ENCODE measurements at places on chromosomes 5 and 9.

DNA sequence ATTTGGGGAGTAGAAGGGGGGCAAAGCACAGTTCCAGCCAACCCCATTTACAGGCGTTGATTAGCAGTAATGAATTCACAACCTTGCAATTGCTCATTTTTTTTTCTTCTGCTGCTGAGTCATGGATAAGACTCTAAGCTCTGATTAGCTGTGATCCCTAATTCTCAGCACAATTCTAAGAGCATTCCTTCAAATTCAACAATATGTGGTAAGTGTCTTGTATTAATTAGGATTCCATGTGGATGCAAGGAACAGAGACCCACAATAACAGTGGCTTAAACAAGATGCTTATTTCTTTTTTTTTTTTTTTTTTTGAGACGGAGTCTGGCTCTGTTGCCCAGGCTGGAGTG lies 133.4 kb downstream of the PALM2AKAP2 start:
- no peak for DNase-seq

DNA sequence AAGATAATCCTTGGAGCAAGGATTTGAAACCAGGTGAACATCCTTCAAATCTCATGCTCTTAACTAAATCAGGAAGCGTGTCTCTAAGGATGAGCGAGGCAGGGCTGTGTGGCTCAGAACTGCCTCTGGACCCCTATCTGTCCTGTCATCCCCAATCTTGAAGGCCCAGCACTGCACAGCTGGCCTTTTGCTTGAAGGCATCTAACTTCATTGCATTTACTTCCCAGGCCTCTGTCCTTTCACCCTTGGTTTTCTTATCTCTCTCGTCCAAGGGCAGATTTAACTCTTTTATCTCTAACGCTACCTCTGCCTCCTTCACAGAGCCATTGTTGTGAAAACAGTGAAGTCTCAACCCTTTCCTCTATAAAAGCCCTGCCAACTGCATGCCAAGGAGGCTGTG lies 83.8 kb downstream of the UGCG start:
- no peak for DNase-seq

DNA sequence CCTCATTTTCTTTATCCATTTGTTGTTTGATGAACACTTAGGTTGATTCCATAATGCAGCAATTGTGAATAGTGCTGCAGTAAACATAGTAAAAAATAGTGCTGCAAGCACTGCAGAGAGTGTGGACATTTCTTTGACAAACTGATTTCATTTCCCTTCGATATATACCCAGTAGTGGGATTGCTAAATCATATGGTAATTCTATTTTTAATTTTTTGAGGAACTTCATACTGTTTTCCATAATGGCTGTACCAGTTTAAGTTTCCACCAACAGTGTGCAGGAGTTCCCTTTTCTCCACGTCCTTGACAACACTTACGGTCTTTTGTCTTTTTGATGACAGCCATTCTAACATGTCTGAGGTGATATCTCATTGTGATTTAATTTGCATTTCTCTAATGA lies 138.2 kb upstream of the PLPPR1 start:
- DNase-seq: no peak

DNA sequence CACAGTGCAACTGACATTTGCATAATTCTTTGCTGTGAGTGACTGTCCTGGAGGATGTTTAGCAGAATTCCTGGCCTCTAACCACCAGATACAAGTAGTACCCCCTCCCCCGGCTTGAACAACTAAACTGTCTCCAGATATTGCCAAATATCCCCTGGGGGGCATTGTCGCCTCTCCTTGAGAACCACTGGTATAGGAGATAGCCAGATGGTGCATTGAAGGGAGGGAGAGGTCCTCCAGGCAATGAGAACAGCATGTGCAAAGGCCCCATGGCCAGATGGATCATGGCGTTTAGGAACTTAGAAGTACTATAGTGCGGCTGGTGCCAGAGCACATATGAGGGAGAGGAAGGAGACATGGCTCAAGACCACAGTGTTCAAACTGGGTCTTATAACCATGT lies 18.9 kb upstream of the ORM1 start:
- DNase-seq: peak; percentile 28

- DNase-seq: no peak
Measured at GRCh38 chr5:145946112-145946861, 9.9 kb downstream of the SH3RF2 start.

- no peak for DNase-seq
Measured at GRCh38 chr5:141910271-141910673, 13.4 kb upstream of the DELE1 start.

GRCh38 chr9:78357165-78357873 lies 60.4 kb downstream of the PSAT1 start:
- no peak for DNase-seq

DNA sequence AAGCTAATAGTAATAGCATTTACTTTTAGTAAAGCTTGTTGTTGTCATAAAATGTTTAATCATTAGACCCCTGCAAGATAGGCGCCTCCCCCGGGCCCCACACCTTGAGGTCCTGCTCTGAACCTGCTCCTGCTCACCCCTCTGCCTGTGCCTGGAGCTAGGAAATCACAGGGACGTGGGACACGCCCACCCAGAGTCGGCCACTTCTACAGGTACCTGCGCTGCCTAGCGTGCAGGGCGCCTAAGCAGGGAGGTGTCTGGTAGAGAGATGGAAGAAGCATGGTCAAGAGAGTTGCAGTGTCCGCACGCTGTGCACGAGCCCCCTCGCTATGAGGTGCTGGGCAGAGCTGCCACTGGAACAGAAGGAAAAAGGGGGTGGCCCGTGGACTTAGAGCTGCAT lies 52.6 kb downstream of the HINT1 start:
- DNase-seq: no peak

GRCh38 chr9:60545878-60546385 lies 368.3 kb upstream of the SPATA31A5 start:
- DNase-seq: no peak

DNA sequence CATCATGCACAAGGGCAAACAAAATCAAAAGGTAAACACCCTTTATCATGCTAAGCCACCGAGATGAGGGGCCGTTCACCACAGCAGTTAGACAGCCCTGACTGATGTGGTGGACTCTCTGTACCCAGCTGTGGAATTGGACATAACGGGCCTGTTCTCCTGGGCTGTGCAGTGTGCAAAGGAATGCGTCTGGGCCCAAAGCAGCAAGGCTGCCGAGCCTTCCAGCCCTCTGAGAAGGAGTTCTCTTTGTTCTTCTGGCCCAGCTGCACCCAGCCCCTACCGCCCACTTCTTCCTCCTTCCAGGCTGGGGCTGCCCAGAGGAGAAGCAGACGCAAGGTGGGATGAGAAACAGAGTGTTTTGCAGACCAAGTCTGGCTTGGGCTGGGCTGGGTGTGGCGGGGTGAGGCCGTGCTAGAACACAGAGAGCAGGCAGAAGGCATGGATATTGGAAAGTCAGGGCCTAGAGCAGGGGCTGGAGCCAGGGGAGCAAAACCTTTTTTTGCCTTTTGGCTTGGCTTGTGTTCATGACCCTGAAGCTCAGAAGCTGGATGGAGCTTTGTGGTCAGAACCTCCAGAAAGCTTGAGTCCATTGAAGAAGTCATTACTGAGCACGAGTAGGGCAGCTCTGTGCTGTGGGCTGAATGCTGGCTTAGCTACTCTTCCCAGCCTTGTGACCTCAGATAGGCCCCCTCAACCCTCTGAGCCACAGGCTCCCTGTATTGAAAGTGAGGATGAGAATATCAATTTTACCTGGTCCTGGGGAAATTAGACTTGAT lies 49.8 kb upstream of the SH3PXD2B start:
- peak; percentile 30 for DNase-seq

- no peak for DNase-seq
Measured at GRCh38 chr9:14250794-14251153, 63.2 kb downstream of the NFIB start.

DNA sequence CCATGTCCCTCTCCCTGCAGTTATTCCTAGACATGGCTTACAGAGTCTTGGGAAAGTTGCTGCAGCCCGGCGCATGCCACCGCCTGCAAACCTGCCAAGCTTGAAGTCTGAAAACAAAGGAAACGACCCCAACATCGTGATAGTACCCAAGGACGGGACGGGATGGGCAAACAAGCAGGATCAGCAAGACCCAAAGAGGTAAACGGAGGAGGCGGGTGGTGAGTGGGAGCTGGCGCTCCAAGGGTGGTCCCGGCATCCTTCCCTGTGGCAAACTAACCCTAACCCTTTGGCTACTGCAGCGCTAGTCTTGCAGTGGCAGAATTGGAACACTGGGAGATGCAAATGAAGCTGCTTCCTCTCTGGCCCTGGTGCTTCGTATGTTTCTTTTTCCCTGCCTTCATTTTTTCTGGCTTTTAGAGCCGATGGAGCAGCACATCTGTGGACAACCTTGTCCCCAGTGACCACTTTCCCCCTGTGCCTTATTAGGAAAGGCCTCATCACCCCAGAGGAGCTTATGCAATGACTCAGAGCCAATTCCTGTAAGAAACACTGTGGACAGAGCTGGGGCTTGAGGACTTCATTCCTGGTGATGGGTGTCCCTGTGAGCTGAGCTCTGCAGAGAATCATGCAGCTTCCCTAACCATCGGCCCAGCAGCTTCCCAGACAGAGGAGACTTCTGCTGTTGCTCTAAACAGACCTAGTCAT lies 38.9 kb downstream of the PRRC2B start:
- DNase-seq: peak; percentile 31

DNA sequence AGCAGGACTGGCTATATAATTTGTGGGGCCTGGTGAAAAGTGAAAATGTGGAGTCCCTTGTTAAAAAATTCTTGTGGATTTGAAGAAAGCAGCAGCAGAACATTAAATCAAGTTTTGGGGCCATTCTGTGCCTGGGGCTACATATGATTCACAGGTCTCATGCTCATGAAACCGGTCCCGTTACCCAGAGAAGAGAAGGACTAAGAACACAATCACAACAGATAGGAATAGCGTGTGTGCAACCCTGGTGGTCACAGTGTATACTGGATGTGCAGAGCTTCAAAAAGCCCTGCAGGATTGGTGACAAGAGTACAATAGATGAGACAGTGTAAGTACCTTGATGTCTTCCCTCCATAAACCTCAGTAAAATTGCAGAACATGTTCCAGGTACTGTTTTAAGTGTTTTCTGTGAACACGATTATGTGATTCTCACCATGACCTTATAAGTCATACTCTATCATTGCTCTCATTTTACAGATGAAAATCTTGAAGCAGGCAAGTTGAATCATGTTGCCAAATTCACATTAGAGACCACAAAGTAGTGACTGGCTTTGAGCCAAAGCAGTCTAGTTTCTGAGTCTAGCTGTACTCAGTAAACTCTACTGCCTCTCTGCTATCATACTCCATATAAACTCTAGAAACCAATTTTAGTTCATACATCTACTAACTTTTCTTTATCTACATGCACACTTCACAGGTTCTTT lies 636.5 kb downstream of the TAF11L14 start:
- DNase-seq: no peak

- no peak for DNase-seq
Measured at GRCh38 chr9:109122726-109123621, 3.2 kb upstream of the TMEM245 start.

DNA sequence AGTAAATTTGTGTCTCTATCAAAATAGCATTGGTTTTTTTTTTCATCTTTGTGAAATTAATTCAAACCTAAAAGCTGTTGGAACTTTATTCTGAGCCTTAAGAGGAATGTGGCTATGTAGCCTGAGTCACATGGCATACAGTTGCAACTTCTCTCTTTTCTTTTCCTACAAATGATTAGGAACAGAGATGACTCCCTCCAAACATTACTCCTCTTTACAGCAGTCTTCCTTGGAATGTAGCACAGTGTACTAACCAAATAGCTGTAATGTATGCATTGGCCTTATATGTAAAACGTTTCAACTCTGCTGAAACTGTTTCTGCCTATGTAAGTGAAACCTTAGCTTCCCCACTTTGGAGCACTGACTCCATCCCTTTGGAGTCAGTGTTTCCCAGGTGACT lies 100.9 kb upstream of the MAP1B start:
- no peak for DNase-seq

DNA sequence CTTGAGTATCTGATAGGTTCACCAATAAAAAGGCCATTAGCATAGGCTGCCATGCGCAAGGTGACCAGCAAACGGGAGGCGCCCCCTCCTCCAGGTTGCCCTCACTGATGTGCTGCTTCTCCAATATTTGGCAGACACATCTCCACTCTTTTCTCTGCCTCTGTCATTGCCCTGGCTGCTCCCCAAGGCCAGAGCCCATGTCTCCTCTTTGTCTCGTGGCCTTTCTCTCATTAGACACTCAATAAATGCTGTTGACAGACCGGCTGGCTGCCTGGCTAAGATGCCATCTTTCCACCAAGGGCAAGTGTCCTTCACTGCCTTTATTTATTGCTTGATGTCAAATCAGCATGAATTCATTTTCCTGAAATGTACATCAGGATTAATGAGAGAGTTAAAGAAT lies 404.0 kb upstream of the KIF2A start:
- no peak for DNase-seq

- DNase-seq: no peak
Measured at GRCh38 chr9:3239240-3239639, 286.6 kb downstream of the RFX3 start.

DNA sequence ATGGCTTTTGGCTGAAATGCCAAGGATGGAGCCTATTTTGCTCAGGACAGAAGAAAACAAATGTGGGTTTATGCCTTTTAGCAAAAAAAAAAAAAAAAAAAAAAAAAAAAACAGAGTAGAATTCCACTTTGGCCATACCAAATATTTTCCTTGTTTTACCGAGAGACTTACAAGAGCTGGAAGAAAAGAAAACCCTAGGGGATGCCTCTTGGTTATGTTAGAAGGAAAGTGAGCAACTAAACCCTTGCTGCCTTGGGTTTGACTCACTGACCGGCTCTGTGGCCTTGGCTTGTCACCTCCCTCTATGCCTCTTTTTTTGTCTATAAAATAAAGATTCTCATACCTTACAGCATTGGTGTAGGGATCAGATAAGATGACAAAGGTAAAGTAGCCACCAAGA lies 69.6 kb upstream of the ABCA1 start:
- DNase-seq: no peak

- peak; percentile 64 for DNase-seq
Measured at GRCh38 chr9:131423171-131423581, 29.3 kb downstream of the PRRC2B start.

All from spleen (tissue), 13 donors.